ENCODE measurements at places on chromosomes 16 and 17. TPM values are rescaled to one million over a fixed set of nuclear protein-coding genes. Genes with fewer than 3 reads are reported as not detected.
A peak's percentile ranks its signal among the peaks of the same experiment; 100 is the strongest.

DNA sequence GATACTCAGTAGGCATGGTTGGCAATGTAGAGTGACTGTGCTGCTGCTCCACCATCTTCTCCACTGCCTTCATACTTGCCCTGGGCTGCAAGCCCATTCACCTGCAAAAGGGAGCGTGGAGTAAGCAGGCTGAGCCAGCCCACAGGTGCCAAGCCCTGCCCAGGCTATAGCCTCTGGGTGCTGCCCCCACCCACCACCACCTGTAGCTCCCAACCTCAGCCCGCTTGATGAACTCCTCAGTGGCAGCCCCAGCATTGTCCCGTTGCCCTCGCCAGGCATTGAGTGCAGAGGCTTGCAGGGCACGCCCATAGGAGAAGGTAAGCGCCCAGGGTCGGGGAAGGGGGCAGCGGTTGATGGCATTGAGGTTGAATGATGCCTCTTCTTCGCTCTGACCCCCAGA, 2.2 kb upstream of the PIGS start:
- ATAC-seq: no peak

DNA sequence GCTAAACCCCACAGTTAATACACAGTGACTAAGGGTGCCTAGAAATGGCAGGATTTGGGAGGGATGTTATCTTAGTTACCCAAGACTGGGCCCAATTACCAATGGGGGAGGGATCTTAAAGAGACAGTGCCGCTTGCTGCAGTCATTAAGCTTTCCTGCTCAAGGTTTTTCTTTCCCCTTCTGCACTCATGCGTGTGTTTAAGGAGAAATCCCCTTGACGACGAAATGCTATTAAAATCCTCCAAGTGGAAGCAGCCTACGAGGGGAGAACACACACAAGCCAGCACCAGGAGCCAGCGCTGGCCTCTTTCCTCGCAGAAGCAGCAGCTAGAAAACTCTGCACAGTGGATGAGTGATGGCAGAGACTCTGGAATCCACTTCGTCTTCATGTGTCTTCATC, 22.0 kb downstream of the SALL1 start:
- no peak for ATAC-seq

DNA sequence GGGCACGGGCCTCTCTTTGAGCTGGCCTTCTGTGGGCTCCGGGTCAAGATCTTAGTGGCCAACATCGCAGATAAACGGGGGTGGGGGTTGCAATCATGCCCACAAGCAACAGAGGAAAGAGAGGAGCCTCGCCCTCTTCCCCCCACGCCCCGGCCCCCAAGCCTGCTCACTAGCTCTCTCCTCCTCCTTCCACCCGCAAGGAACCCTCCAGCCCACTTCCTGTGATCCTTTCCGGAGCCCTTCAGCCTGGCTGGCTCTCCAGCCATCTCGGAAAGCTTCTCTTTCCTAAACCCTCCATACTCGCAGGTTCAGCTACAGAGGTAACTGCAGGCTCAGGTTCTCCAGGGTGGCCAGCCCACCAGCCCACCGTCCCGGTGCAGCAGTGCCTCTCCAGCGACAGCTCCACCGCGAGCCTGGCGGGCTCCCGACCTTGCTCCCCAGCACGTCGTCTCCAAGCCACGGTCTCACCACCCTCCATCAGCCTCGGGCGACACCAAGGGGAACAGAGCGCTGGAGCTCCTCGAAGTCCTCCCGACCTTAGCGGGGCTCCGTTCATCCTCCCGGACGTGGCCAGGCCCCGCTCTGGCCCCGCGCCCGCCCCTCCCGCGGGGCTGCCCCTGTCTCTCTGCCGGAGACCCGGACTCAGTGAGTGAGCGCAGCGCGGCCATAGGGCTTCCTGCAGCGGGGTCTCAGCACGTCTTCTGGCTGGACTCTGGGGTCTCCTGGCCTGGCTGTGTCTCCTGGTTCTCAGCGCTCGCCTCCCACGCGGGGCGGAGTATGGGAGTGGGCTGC, 12.9 kb upstream of the ODF4 start:
- ATAC-seq: peak; percentile 55

DNA sequence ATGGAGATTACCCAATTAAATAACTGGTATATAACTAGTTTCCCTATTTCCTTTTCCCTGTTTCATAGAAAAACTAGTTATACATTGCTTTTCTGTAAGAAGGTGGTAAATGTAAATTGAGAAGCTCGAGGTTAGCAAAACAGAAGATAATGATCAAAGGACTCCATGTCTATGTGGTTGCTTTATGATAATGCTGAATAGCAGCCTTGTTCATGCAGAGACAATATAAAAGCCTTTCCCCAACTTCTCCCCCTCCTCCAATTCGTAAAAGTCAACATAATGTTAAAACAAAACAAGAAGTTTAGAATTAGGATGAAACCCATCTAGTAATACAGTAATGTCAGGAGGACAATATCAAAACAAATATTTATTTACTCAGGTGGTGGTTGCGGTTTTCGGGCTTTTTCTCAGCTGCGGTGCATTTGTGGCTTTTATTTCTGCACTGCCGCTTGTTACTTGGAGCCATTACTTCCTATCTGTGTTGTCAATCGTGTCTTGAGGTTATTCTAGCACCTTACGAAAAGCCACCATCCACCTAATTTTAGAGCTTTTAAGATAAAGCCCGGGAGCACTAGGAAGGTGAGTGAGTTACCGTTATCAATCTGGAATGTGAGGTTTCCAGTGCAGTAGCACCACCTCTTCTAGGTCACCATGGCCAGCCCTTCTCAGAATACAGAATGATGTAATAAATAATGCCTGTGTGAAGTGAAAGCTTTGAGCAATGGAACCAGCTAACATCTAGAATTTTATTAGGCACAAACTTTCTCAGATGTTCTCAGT, 297.5 kb downstream of the CDH13 start:
- ATAC-seq: no peak

DNA sequence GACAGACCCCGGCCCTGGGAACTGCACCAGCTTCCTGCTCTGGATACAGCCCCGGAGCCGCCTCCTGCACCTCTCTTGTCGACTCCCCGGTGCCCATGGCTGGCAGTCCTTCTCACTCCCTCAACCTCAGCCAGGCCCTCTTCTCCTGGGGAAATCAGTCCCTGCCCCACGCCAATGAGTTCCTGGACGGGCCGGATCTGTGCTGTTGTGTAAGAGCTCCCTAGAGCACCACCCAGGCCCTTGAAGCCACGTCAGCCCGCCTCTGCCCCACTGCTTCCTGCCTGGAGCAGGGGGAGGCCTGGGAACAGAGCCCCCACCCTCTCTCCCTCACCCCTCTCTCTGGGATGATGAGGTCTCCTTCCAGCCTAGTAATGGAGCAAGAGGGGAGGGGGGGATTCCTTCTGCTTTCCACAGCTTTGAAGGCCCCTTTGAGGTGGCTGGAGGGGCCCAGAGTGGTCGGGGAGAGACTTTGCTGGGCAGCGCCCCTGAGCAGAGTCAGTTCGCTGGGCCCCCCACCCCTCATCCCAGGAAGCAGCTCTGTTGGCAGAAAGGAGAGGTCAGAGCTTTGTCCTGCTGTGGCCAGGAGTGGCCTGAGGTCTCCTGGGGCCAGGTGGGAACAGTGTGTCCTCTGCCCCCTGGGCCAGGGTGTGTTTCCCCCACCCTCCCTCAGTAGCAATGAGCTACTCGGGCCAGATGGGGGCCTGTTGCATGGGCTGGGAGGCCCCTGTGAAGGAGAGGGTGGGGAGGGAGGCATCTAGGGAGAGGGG, 3.8 kb downstream of the PRR29 start:
- peak; percentile 84 for ATAC-seq

DNA sequence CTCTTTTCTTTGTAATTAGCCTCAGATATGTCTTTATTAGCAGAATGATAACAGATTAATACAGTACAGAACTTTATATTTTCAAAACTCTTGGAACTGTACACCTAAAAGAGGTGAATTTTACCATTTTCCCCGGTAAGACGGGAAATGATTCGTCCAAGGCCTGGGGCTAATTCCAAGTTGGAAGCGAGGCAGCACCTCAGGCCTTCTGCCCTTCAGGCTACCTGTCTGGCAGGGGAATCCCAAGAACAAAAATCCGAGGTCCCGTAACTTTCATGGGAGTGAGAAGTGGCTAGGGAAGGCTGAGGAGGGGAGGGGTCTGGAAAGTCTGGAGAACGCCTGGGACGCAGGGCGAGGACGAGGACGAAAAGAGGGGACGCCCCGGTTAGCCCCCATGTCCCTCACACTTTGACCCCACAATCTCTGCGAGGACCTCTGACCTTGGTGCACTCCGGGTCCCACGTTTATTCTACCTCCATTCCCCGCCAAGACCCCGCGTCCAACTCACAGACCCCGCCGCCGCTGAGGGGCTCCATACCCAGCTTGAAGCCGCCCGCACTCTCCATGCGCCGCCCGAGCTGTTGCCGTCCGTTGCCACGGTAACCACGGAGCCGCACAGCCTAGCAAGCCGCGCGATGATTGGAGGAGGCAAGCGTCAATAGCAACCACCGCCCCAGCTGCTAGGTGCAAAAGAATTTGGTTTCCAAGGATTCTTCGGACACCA, at the start of gene HYDIN:
Gene HYDIN, minus strand, starts transcription at position 601 of the 724 bp plus-strand sequence. CDS start 43,827 bp downstream, outside the sequence.
- ATAC-seq: no peak

GRCh38 chr17:5706577-5707210, 122.4 kb upstream of the NLRP1 start:
- no peak for ATAC-seq

DNA sequence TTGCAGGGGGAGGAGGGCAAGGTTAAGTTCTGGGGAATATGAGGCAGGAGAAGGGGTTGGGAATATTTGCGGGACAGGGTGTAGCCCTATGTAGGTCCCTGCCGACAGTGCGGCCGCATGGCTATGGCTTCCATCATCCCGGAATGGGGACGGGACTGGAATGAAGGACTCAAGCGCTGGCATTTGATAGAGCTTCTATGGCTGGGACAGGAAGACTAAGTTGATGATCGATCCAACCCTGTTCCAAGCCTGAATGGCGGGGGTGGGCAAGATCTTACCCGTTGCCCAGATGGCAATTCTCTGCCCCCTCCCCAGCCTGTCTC, 47.1 kb downstream of the SRCIN1 start:
- ATAC-seq: no peak

- no peak for ATAC-seq
These were observed 20.8 kb downstream of the SNX11 start for GRCh38 chr17:48128400-48128799.

The KRT32 gene
- not detected for total RNA-seq

DNA sequence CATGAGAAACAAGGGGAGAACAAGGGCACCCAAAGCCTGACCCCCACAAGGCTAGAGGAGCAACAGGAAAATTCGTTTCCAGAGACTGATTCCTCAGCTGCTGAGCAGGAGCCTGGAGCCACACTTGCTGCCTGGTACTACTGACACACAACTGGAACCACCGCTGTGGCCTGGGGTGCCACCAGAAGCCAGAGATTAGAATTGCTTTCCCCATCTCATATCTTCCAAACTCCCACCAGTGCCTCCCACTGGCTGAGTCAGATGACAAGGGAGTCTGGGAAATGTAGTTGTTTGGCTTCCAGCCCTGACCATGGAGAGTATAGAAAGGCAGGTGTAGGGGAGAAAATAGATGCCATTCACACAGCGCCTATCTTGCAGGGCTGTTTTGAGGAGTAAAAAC, 4.1 kb upstream of the TMEM11 start:
- no peak for ATAC-seq

DNA sequence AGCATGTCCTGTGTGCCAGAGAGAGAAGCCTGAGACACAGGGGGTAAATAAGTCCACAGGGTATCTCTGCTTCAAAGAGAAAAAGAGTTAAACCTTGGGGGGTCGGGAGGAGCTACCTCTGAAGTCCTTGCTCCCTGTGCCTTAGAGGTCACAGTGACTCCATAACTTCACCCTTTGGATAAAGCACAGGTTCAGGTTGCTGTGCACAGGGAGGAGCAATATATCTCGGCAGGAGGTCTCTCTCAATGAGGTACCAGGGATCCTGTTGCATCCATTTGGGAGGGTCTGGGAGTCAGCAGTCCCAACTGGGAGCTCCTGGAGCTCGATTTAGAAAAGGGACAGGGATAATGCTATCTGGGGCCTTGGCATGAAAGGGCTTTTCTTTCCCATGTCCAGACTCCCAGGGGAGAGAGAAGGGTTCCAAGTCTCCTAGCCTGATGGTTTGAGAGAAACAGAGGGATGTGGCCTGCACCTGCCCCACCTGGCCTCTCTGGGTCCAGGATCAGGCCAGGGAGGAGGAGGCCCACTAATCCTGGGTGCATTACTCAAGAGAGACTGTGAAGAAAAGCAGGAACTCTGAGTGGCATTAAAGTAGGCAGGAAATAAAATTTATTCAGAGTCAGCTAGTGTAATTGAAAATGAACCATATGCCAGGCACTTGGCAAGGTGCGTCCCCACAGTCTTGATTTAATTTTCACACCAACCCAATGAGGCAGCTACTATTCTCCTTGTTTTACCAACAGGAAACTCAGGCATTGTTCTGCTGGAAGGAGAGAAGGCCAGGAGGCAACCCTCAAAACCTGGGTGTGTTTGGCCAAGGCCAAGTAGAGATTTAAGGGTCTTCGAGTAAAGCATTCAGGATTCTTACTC, 40.7 kb downstream of the CUEDC1 start:
- ATAC-seq: no peak

GRCh38 chr16:28317040-28317880, 24.9 kb downstream of the SBK1 start:
- no peak for ATAC-seq

GRCh38 chr17:49887744-49888360, 40.0 kb upstream of the TAC4 start:
- no peak for ATAC-seq

DNA sequence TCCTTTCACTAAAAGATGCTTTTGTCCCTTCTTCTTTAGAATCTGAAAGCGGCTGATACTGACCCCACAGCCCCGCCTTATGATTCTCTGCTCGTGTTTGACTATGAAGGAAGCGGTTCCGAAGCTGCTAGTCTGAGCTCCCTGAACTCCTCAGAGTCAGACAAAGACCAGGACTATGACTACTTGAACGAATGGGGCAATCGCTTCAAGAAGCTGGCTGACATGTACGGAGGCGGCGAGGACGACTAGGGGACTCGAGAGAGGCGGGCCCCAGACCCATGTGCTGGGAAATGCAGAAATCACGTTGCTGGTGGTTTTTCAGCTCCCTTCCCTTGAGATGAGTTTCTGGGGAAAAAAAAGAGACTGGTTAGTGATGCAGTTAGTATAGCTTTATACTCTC, 10.1 kb upstream of the TANGO6 start:
- ATAC-seq: no peak

GRCh38 chr16:77986011-77986740, 36.2 kb upstream of the CLEC3A start:
- ATAC-seq: no peak

The ITGAE gene
- 20.3 TPM for total RNA-seq

DNA sequence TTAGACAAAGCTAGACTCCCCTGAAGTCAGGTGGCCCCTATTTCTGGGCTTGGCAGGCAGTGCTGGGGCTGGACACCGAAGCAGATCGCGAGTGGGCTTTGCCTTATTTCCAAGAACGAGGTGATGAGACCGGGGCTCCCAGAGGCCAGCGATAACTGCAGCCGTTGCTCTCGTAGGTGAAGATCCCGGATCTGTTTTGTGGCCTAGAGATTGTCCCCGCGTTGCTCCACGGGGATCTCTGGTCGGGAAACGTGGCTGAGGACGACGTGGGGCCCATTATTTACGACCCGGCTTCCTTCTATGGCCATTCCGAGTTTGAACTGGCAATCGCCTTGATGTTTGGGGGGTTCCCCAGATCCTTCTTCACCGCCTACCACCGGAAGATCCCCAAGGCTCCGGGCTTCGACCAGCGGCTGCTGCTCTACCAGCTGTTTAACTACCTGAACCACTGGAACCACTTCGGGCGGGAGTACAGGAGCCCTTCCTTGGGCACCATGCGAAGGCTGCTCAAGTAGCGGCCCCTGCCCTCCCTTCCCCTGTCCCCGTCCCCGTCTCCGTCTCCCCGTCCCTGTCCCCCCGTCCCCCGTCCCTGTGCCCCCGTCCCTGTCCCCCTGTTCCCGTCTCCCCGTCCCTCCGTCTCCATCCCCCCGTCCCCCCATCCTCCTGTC, 1.5 kb upstream of the TBCD start:
- no peak for ATAC-seq

- peak; percentile 51 for ATAC-seq
These were observed 24.5 kb downstream of the AKAP1 start for GRCh38 chr17:57109393-57110151.

Data from gastroesophageal sphincter (tissue), 4 donors.